Pons (tissue), 1 donor: ENCODE measurements at places on chromosomes 13 and 19.

DNA sequence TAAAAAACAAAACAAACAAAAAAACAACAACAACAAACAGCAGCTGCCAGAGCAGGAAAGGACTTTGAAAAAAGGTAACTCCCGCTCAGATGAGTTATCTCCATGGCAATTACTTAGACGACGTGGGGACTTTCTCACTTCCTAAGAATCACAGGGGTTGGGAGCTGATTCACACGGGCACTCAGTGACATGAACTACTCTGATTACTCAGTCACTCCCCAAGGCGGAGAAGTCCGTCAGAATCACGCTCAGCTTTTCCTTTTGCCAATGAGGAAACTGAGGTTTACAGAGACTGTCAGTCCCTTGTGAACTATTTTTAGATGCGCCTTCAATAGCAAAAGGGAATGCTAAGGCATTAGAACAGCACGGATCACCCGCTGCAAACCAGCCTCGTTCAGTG, 32.3 kb upstream of the MATK start:
- DNase-seq, result peak; percentile 22

DNA sequence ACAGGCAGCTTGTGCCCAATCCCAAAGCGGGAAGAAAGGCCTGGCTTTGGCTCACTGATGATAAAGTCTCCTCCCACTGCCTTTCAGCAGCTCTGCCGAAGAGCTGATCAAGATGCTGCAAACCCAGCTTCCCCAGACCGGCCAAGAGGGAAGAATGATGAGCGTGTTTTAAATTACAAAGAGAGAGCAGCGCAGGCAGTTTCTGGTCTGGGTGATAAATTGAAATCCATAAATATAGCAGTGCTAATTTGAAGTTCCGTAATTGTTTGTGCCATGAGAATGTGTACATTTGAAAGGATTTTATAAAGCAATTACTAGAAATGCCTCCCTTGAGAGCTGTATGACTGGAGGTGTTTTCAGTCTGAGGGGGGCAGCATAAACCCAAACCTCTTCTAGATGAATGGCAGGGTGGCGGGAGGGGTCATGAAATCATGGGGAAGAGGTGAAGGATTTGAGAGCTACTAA, 171.8 kb downstream of the STK24 start:
- peak; percentile 19 for DNase-seq

DNA sequence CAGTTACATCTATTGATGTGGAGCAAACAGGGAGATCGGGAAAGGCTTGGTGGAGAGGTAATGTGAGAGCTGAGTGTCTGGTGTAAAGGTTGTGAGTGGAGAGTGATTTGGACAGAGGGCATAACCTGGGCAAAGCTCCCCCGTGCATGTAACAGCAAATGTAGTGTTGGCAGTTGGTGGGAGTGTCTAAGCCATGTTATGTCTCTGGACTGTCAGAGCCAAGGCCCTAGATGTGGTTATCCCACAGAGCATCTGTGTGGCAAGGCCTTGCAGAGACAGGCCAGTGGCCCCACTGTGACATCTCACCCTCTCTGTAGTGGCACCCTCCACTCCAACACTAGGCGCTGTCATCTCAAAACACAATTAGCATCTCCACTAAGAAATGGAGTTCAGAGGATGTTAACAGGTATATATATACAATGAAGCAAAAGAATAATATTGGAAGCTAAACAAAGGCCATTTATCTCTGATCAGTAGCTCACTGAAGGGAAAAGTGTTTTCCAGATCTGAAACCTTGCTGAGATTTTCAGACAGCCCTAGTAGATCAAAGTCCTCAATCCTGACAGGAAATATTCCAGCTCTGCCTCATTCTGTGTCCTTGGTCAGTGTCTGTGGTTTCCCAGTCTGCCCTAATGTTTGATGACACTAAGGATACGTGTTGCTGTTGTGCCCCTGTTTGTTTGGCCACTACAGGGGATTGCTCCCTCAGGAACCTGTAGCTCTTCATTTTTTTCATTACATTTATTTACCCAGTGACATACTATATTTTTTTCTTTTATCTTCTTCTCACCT, 20.2 kb downstream of the POLR1D start:
- no peak for DNase-seq

- DNase-seq, result no peak
These were observed 6.0 kb downstream of the SPRED3 start for GRCh38 chr19:38394488-38394887.

DNA sequence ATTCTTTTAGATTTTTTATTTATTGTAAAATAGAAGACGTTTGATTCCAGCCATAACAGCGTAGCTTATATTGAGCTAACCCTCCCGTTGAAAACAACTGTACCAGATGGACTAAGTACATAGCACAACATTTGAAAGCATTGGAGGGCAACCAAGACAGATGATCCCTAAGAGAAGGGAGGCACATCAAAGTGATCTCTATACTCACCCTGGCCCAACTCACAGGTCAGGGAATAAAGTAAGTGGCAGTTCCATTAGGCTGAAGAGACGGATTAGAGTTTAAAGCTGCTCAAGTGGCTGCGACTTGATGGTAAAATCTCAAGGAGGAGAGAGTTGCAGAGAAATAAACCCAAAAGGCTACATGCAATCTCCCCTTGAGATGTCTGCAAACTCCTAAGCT, 65.1 kb upstream of the ITM2B start:
- DNase-seq, result no peak

GRCh38 chr19:55486971-55487923, 989 bp upstream of the SSC5D start:
- DNase-seq, result no peak

DNA sequence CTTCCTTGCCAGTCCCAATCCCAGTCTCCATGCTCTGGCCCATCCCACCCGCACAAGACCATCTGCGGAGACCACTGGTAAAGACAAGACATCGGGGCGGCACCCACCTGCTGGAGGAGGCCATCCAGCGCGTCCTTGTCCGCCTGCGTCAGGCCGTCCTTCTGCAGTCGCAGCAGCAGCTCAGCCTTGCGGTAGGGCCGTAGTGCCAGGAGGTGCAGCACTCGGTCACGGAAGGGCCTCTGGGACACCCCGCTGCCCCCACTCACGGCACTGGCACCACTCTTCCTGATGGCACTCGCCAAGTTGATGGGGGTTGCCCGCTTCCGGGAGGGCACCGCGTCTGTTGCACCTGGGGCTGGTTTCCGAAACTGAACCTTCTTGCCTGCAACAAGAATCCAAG, 23.5 kb upstream of the ISYNA1 start:
- DNase-seq, result no peak

- DNase-seq, result no peak
These were observed 7.5 kb upstream of the BCAT2 start for GRCh38 chr19:48818234-48818820.

DNA sequence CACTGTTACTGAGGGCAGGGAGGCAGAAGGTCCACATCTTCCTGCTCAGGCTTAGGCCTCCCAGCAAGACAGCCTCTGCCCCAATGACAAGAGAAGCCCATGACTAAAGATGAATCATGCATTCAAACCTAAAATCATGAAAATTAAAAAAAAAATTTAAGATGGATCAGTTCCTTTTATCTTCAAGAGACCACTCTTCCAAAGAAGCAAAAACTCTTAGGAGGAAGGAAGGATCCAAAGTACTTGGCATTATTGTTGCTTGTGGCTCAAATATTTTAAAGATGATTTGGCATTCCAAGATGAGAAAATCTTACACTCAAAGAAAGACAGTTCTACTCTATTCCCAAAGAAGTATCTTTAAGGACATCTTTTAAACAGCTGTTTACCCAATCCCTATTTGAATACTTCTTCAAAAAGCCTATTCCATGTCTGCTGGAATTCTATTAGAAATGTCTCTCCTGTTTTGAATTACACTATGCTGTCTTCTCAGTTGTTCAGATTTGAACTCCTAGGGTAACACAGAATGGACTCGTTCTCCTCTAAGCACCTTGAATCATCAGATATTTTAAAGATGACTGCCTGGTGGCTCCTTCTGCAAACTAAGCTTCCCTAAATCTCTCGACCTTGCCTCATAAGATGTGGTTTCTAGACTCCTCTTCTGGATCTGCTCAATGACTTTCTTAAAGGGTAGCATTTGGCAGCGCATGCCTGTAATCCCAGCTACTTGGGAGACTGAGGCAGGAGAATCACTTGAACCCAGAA, 7.0 kb downstream of the SERP2 start:
- no peak for DNase-seq

GRCh38 chr13:98584668-98585397, 7.9 kb upstream of the STK24 start:
- DNase-seq, result no peak

DNA sequence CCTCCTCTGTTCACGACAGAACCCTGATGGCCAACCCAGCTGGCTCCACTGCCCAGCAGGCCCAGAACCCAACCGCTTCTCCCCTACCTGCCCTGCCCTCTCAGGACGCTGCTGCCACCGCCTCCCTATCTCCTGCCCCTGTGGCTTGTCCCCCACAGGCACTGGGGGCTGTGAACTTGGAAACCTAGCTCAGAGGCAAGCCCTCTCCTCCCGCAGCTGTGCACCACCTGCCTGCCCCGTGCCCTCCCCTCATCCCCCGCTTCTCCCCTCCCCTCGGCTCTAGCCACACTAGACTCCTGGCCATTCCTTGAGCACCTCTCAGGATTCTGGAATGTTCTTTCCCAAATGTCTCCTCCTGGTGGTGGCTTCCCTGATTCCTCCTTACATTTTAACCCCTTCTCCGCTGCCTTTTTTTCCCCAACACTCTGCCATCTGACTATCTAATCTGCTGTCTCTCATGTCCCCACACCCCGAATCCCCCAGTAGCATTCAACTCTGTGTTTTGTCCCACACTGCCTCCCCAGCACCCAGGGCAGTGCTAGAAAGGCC, 6.7 kb downstream of the NANOS3 start:
- DNase-seq, result no peak

DNA sequence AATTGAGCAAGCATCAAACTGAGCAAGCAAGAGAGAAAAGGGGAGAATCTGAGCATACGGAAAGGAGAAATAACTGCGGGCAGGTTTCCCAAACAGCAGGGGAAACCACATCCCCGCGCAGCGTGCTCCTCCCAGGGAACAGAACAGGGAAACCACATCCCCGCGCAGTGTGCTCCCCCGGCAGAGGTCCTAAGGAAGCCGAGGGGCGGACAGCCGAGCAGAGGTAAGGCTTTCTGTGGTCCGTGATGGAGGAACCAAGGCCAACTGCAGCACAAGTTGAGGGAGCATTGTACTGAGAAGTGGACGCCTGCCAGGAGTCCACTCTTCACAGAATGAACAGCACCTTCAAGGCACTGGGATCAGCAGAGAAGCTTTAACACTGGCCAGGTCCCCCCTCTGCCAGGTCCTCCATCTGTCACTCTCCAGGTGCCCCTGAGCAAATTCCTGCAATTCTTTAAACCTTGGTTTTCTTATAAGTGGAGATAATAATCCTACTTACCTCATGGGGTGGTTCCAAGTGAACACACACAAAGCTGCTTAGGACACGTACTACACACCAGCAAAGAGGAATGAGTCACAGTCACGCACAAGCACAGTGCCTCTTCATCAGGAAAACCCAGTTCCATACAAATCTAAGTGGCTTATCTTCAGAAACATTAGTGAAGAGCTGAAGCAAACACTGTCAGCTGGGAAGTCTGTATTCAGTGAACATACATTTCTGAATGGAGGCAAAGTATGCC, 23.0 kb upstream of the LAMP1 start:
- no peak for DNase-seq

DNA sequence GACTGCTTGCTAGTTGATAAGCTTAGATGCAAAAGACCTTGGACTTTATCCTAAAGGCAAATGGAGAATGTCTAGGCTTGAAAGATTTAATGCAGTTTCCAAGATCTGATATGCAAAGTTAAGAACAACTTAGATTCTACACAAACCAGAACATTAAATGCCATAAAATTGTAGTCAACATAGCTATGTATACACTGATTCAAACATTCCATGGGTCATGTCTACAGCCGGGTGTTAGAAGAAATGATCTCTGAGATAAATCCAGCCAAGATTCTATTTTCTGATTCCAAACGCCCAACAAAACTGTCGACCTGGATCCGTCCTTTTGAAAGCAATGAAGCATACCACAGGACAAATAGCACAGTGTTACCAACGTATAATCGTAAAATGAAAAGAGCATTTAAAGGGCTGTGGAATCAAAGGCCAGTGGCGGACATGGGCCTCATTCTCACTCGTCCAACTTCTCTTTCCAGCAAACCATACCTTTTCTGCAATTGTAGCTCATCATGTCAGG, 52.7 kb downstream of the KCTD12 start:
- DNase-seq, result no peak

DNA sequence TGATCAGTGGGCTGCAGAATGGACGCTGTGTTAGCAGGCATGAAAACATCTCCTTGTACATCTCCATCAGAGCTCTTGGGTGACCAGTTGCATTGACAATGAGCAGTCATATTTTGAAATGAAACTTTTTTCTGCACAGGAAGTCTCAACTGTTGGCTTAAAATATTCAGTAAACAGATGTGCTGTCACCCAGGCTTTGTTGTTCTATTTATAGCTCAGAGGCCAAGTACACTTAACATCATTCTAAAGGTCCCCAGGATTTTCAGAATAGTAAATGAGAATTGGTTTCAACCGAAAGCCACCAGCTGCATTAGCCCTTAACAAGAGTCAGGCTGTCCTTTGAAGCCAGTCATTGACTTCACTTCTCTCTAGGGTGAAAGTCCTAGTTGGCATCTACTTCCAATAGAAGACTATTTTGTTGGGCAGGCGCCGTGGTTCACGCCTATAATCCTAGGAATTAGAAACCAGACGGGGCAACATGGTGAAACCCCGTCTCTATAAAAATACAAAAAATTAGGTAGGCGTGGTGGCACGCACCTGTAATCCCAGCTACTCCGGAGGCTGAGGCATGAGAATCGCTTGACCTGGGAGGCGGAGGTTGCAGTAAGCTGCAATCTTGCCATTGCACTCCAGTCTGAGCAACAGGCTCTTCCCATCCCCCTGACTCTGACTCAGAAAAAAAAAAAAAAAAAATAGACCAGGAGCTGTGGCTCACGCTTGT, 7.9 kb upstream of the PDE4A start:
- no peak for DNase-seq

GRCh38 chr19:4018775-4019504, 11.4 kb downstream of the PIAS4 start:
- no peak for DNase-seq

GRCh38 chr13:45782327-45783045, 69.1 kb downstream of the SIAH3 start:
- DNase-seq, result no peak

DNA sequence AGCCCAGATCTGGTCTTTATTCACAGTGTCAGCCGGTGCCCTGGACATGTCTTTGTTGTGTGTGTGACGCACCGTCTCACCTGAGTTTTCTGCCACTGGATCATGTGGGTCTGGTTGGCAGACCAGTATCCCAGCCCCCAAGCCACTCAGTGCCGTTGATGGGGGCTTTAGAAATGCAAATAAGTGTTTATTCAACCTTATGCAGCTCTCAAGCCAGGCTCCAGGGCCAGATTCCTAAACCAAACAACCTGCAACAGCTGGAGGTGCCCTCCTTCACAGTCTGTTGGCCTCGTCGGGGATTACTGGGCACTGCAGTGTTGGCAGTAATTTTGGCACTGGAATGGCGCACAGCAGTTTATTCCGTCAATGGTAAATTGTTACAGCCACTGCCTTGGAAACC, 21.6 kb downstream of the FAM124A start:
- DNase-seq, result no peak

- DNase-seq, result peak; percentile 46
These were observed 9.1 kb upstream of the LILRB5 start for GRCh38 chr19:54266133-54266532.
